Activated CD4-positive, CD25-positive, alpha-beta regulatory T cell treated with anti-CD3 and anti-CD28 coated beads, Interleukin-2, amount 50 U/mL, for 24 hours (primary cell): ENCODE measurements at places on chromosomes 3 and 15.
A peak's percentile ranks its signal among the peaks of the same experiment; 100 is the strongest.

DNA sequence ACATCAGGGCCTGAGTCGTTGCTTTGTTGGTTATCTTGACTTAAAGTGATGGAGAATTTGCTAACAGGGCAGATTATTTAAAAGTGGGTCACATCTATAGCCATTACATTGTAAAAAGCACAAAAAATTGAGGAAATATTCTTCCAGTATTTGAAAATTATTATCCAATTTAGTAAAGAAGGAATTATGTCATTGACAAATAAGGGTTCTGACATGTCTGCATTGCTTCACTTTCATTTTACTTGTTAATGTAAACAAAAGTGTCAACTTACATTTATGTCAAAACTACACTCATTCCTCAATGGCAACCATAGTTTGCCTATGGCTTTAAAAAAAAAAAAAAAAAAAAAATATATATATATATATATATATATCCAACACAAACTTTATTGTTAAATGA, 3.4 kb upstream of the PARP14 start:
- no peak for ATAC-seq

DNA sequence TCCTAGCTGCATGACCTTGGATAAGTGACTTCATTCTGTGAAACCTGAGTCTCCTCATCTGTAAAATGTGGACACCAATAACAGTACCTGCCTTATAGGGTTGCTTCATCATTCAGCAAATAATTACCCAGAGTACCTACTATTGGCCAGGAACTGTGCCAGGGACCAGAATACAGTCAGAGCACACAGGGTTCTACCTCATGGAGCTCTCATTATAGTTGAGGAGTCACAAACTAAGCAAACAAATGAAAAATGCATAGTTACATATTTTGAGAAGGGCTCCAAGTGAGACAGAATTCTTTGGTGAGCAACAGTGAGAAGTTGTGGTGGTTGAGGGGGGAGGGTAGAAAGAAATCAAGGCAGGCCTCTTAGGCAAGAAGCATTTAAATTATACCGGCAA, 308.6 kb upstream of the WNT5A start:
- no peak for ATAC-seq

- no peak for ATAC-seq
These were observed 32.6 kb upstream of the SLC41A3 start for GRCh38 chr3:126116526-126116925.

GRCh38 chr3:195873971-195874370, 34.4 kb downstream of the TNK2 start:
- no peak for ATAC-seq

DNA sequence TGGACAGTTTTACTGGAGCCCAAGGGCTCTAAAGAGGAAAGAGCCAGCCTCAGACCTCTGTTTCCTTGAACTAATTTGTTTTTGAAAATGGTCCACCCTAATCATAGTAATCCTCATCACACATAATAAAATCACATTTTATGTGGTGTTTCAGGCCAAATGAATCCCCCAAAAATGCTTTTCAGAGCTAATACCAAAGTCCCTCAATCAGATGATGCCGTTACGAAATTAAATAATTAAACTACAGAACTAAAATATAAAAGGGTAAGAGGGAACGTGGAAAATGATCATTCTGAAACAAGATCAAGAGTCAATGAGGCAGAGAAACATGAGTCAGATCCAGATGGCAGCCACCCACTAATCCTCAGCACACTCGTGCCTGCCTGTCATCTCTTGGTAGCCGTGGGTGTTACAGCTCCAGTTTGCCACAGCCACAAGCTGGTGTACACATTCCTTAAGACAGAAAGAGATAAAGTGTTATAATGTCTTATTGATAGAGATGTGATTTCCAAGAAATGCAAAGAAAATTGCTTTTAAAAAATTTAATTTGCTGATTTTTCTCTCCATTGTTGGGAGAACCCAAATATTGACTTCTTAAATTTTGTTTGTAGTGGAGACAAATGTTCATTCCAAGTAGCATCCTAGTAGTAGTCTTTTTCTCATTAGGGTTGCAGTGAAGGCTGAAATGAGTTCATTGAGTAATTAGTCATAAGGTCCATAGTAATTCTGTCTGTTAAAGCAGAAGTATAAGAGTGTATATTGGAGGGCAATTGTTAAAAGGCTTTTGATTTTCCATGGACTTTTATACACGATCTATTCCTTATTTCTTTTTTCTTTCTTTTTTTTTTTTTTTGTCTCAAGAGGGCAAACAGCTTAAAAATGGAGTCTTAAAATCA, 104.2 kb downstream of the AGBL1 start:
- ATAC-seq = peak; percentile 49

DNA sequence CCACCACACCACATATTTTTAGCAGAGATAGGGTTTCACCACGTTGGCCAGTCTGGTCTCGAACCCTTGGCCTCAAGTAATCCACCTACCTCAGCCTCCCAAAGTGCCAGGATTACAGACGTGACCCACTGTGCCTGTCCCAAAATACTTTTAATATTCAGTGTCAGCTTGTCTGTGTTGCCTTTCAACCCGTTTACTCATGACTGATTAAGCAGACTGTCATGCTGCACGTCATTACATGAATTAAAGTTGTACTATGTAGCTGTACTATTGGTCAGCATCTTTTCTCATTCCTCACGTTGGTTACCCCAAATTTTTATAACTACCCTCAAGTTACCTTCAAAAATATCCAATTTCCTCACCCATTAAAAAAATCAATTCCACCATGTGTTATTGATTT, 48.7 kb upstream of the GADL1 start:
- ATAC-seq = no peak

- no peak for ATAC-seq
These were observed 54.5 kb upstream of the VGLL3 start for GRCh38 chr3:87045473-87045872.

- ATAC-seq = no peak
These were observed 177.8 kb downstream of the SERPINI1 start for GRCh38 chr3:167913219-167913835.

DNA sequence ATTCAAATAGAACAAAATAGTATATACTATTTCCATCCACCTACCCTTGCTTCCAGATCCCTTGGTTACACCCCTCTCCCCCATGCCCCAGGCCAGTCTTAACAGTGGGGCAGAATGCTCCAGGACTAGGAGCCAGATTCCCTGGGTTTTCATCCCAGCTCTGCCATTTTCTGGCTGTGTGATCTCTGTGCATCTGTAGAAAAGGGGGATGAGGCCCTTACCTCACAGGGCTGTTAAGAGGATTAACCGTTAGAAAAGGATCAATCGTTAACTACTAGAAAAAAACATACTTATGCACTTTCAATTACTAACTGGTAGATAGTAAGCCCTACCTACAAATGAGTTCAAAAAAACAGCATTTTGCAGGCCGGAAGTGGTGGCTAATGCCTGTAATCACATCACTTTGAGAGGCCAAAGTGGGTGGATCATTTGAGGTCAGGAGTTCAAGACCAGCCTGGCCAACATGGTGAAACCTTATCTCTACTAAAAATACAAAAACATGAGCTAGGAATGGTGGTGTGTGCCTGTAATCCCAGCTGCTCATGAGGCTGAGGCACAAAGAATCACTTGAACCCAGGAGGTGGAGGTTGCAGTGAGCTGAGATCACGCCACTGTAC, 11.7 kb downstream of the EBLN2 start:
- no peak for ATAC-seq

DNA sequence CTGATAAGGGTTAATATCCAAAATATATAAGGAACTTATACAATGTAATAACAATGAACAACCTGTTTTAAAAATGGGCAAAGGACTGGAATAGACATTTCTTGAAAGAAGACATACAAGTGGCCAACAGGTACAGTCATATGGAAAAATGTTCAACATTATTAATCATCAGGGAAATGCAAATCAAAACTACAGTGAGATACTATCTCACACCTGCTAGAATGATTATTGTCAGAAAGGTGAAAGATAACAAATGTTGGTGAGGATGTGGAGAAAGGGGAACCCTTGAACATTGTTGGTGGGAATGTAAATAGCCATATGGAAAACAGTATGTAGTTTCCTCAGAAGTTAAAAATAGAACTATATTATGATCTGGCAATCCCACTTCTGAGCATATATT, 20.4 kb downstream of the GOLM2 start:
- peak; percentile 54 for ATAC-seq

DNA sequence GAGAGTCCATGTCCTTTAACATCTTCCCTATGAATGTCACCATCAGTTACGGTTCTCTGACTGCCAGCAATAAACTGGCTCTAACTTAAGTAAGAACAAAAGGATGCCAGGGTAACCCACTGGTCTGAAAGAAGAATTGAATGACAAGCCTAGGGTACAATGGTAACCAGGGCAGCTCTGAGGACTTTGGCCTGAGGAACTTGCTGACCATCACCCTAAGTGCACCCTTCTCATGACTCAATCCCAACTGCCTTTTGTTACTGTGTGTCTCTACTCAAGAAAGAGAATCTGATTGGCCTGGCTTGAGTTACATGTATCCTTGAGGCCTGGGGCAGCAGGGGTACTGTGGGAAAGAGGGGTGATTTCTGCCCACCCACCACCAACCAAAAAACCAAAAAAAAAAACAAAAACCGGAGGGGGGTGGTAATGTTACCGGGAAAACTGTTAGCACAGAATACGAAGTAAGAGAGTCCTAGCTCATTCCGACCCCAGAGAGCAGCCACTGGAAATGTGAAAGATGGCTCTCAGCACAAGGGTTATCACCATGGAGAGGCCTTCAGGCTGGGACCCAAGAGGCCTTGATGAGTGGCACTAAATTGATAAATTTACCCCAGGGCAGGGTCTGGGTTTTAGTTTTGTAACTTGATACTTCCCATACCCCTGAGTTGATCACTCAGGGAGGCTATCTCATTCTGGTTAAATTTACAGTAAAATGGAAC, 9.3 kb upstream of the SLC28A1 start:
- ATAC-seq = no peak

GRCh38 chr15:40991355-40991754, 38.1 kb downstream of the CHAC1 start:
- ATAC-seq = no peak

DNA sequence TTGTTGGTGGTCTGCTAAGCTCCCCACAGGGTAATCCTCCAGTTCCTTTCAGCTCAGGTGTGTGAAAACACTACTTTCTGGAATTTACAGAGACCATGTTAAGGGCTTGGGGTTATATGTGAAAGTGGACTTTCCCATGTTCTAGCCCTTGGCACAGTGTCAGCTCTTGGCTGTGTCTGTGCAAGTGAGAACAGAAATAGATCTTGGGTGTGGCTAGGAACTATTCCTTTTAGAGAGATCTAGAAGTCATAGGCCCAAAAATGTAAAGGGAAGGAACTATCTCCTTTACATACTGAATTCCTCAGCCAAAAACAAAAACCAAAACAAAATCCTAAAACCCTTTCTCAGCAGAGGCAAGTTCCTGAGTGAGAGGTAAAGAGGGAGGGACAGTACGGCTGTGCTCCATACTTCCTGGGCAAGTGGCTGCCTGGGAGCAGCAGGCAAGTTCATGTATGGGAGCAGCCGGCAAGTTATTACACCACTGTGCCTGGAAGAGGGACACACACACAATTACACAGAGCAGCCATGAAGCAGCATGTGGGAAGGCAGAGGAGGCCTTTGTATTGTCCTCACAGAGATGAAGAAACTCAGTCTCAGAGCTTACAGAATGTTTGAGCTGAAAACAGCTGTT, 19.9 kb upstream of the C3orf62 start:
- no peak for ATAC-seq

DNA sequence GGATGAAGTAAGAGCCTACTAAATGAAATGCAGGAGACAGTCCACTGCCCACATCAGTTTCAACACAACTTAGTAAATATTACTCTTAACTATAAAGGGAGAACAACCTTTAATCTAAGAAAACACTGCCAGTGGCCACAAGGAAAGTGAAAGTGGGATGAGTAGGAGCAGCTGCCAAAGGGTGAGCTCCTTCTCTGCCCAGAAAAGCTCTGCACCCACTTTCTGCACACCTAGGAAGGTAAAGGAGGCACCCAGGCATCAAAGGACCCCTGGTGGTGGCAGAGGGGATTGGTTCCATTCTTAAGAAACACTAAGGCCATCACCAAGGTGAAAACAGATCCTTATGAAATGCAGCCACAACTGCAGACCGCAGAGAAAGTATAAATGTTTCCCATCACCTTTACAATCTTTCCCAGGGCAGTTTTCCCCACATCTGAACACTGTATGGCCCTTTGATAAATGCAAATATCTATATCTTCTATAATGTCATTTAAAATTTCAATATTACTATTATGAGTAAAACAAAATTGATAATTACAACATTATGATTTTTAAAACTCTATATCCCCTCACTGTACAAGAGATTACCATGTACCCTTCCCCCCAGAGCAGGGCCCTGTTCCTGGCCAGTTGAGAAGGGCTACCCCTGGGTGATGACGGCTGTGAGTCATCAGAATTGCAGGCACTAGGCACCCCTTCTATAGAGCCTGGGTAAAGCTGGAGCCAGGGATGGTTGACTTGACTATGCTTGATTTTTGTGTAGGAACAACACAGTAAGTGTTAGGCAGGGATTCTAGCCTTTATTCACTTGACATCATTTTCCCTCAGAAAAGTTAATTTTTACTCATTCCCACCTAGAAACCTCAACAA, 92.0 kb downstream of the SNRK start:
- no peak for ATAC-seq

DNA sequence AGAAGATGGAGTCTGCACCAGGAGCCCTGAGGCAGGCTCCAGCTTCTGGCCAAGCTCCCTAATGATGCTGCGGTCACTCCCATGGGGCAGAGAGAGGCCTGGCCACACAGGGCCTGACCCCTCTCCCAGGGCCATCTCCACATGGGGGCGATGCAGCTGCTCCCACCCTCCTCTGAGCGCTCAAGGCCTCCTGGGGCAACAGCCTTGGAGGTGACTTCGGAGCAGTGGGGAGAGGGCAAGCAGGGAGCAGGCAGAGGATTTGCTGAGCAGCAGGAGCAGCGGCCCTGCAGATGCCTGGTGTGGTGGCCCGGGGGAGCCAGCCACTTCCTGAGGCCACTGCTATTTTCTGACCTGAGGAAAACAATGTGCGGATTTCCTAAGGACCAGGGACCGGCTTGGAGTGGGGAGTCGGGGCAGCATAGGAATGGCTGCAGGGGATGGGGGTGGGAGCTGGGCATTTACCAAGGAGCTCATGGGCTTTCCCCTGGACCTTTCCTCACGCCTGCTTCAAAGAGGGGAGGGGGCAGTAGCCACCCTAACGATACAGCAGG, 81.6 kb upstream of the RPL32 start:
- ATAC-seq = no peak

- ATAC-seq = no peak
These were observed 510.8 kb upstream of the SEMA6D start for GRCh38 chr15:47206358-47206978.

- no peak for ATAC-seq
These were observed 66.3 kb downstream of the GTPBP8 start for GRCh38 chr3:113057117-113057516.

GRCh38 chr3:134029734-134030378, at the start of gene SLCO2A1:
Gene SLCO2A1, minus strand, starts transcription at chr3:134029925. Its CDS starts 123 bp downstream, at chr3:134029802.
- no peak for ATAC-seq
